ENCODE measurements at places on chromosomes 5 and 9. TPM values are rescaled to one million over a fixed set of nuclear protein-coding genes. Genes with fewer than 3 reads are reported as not detected.

Gene WDR31
- 0.62 TPM for total RNA-seq

DNA sequence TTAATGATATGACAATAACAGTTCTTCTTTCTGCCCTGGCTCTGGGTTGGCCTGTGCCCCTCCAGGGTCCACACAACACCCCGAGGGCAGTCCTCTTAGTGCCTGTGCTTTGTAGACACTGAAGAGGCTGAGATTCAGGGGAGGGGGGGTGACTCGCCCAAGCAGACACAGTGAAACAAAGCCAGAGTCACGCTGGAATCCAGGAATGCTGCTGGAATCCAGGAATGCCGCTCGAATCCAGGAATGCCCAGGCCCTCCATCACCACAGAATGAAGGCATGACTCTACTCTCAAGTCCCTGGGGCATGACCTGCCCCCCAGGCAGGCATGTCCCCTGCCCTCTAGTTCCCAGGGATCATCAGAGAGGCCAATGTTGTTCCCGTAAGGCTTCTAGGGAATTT is 73.1 kb downstream of the LRSAM1 start:
- DNase-seq, result no peak
- no peak overlapping the region for H3K27ac ChIP-seq
- H3K27me3 ChIP-seq, result no peaks in the 10 kb centered on the region
- peaks cover 52% of the 10 kb centered on the region for H3K4me1 ChIP-seq
- H3K4me3 ChIP-seq, result no peak overlapping the region

GRCh38 chr5:149195962-149196361 is 54.7 kb downstream of the ABLIM3 start:
- no peaks in the 10 kb centered on the region for H3K27me3 ChIP-seq
- peaks cover 3% of the 10 kb centered on the region for H3K36me3 ChIP-seq
- no peak for DNase-seq
- no peak overlapping the region for H3K4me3 ChIP-seq

Gene REEP2
- 4.4 TPM for total RNA-seq

Gene CYLC2
- not detected for total RNA-seq

DNA sequence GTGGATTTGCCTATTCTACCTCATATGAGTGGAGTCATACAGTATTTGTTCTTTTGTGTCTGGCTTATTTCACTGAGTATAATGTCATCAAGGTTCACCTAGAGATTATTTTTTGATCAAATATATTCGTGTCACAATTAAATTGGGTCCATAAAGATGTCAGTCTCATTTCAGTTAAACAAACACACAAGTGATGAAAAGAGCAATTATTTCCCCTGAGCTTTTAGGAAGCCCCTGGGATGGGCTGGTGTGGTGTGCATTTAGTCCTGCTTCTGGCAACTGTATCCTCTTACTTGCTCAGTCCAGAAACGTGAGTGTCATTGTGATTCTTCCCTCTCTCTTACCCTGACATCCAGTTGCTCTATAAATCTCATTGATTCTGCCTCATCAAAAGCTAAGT is 52.8 kb upstream of the CARTPT start:
- H3K27ac ChIP-seq, result no peak overlapping the region
- peaks cover 2% of the 10 kb centered on the region for H3K27me3 ChIP-seq
- no peaks in the 10 kb centered on the region for H3K36me3 ChIP-seq
- DNase-seq, result no peak
- no peak overlapping the region for H3K4me3 ChIP-seq

- H3K27ac ChIP-seq, result no peak overlapping the region
- H3K27me3 ChIP-seq, result peaks cover under 1% of the 10 kb centered on the region
- DNase-seq, result no peak
- no peak overlapping the region for H3K4me3 ChIP-seq
- H3K4me1 ChIP-seq, result no peaks in the 10 kb centered on the region
Observed at GRCh38 chr9:130417602-130418001, 27.2 kb upstream of the ASS1 start.

Gene TMEM232
- 0.38 TPM for total RNA-seq

GRCh38 chr5:120072068-120072761 is 391.9 kb upstream of the PRR16 start:
- no peak for DNase-seq
- H3K4me3 ChIP-seq, result no peak overlapping the region
- H3K27ac ChIP-seq, result no peak overlapping the region
- H3K27me3 ChIP-seq, result no peaks in the 10 kb centered on the region
- H3K4me1 ChIP-seq, result no peaks in the 10 kb centered on the region

Gene CD72
- not detected for total RNA-seq

Gene DDX4
- not detected for total RNA-seq

Gene ZNF483
- 1.8 TPM for total RNA-seq

DNA sequence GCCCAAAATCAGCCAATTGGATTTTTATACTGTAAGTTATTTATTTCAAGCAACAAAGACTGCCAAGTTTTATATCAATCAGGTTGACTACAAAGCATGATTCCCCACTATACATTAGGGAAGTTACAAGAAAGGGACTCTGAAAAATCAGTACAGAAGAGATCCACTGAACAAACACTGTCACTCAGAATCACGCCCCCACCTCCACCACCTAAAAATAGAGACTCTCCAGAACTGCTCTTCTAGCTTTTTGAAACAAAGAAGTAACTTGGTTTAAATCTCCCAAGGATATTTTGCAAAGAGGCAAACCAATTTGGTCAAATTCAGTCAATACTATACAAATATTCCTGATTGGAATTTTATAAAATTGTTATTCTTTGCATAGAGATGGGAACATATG is 438.0 kb downstream of the HTR1A start:
- H3K4me1 ChIP-seq, result no peaks in the 10 kb centered on the region
- no peak overlapping the region for H3K27ac ChIP-seq
- no peak overlapping the region for H3K4me3 ChIP-seq
- H3K36me3 ChIP-seq, result no peaks in the 10 kb centered on the region
- no peak for DNase-seq

- peak overlapping the region; percentile 88 for H3K27ac ChIP-seq
- H3K4me3 ChIP-seq, result no peak overlapping the region
Observed at GRCh38 chr5:144189800-144190429, 19.2 kb downstream of the KCTD16 start.

GRCh38 chr5:24320643-24321042 is 324.1 kb downstream of the CDH10 start:
- H3K27me3 ChIP-seq, result no peaks in the 10 kb centered on the region
- no peaks in the 10 kb centered on the region for H3K4me1 ChIP-seq
- no peak overlapping the region for H3K27ac ChIP-seq
- DNase-seq, result no peak

Gene CLTA
- total RNA-seq, result 317 TPM

DNA sequence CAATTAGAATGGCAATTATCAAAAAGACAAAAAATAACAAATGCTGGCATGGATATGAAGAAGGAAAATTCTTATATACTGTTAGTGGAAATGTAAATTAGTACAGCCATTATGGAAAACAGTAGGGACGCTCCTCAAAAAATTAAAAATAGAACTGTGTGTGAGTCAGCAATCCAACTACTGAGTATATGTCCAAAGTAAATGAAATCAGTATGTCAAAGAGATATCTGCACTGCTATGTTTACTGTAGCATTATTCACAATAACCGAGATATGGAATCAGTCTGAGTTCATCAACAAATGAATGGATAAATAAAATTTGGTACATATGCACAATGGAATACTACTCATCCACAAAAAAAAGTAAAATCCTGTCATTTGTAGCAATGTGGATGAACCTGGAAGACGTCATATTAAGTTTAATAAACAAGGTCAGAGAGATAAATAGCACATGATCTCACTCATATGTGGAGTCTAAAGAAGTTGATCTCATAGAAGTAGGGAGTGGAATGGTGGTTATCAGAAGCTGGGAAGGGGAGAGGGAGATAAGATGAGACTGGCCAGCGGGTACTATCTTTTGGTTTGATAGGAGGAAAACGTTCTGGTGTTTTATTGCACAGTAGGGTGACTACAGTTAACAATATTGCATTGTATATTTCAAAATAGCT is 16.6 kb upstream of the SHC3 start:
- H3K36me3 ChIP-seq, result no peaks in the 10 kb centered on the region
- no peaks in the 10 kb centered on the region for H3K4me1 ChIP-seq
- no peak for DNase-seq
- no peak overlapping the region for H3K4me3 ChIP-seq

Gene NXNL2
- not detected for total RNA-seq

DNA sequence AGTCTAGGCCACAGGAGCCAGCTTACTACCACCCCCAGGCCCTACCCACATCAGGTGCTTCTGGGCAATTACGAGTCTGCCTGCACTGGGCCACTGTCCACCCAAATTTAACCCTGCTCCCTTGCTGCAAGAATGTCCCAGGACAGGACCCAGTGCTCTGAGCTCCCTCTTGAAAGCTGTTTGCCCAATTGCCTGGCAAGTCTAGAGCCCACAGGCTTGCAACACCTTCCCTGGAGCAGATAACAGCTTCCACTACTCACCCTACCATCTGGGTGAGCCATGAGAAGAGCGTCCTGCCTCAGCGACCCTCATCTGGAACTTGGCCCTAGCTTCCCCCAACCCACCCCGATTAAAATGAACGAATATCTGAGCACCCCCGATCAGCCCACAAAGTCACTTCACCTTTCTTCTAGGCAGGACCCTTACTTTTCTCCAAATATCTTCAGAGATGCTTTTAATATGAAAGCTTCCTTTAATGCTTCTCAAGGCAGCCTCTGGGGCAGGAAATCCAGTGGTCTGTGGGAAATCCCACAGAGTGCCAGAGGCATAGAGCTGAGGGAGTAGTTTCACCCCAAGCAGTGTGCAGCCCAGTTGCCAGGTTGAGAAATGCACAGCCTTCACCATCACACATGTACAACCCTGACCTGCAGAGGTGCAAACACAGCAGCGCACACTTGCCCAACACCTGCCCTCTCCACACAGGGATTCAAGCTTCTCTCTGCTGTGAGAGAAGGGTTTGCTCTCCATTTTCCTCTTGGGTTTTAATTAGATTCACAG is 10.6 kb downstream of the ACSL6 start:
- no peaks in the 10 kb centered on the region for H3K27me3 ChIP-seq
- H3K4me3 ChIP-seq, result no peak overlapping the region
- DNase-seq, result no peak
- no peak overlapping the region for H3K27ac ChIP-seq
- H3K36me3 ChIP-seq, result no peaks in the 10 kb centered on the region

Gene TRAF1
- total RNA-seq, result 2.0 TPM

GRCh38 chr5:143576711-143577484 is 173.4 kb upstream of the NR3C1 start:
- H3K4me1 ChIP-seq, result no peaks in the 10 kb centered on the region
- no peaks in the 10 kb centered on the region for H3K36me3 ChIP-seq
- H3K27ac ChIP-seq, result no peak overlapping the region
- no peaks in the 10 kb centered on the region for H3K27me3 ChIP-seq
- H3K4me3 ChIP-seq, result no peak overlapping the region

DNA sequence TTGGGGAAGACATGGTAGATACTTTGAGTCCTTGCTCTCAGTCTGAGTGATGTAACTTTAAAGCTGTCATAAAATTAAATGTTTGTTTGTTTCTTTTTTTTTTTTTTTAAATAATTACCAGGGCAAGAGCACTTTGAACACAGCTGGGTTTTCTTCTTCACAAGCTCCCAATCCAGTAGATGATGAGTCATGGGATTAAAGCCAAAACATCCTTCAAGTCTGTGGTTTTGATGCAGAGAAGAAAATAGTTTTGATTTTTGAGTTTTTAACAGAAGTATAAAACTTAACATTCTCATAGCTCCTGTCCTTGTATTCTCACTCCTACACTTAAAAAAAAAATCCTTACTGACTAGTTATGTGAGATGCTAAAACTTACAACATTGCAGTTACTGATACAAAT is 34.8 kb upstream of the IL31RA start:
- H3K4me1 ChIP-seq, result no peaks in the 10 kb centered on the region
- H3K36me3 ChIP-seq, result no peaks in the 10 kb centered on the region
- no peak overlapping the region for H3K27ac ChIP-seq
- DNase-seq, result no peak
- no peaks in the 10 kb centered on the region for H3K27me3 ChIP-seq

DNA sequence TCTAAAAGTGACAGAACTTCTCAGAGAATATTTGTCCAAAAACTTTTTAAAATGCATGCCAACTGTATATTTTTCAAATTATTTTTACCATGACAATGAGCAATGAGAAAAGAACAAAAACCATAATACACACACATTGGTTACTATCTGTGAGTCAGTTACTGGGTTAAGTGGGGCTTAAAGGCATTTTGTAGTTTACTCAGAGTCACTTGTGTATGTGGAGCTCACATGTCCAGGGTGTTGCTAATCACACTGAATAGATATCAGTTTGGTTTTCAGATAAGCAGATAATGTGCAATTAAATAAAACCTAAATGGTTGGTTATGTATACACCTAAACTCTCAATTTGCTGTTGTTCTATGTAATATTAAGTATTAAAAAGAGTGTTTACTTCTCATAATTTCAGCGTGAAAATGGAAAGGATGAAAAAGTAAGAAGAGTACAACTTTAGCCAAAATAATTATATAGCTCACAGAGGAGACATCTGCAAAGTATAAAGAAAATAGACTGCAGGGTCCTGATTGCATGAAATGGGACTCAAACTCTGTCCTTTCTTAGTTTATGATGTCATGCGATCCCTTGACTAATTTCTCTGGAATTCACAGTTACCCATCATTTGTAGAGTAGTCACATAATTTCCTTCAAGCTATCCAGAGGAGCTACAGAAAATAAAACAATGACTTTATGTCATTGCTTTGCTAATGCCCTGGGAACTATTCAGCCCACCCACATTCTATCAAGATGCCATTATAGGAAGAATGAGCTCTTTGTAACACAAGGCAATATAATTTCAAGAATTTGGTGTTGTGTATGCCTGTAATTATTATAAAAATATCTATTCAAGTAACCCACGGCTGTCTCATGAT is 388.0 kb upstream of the ZNF608 start:
- no peaks in the 10 kb centered on the region for H3K36me3 ChIP-seq
- DNase-seq, result peak; percentile 30
- no peak overlapping the region for H3K27ac ChIP-seq

- no peak overlapping the region for H3K4me3 ChIP-seq
- no peak for DNase-seq
- no peaks in the 10 kb centered on the region for H3K4me1 ChIP-seq
- no peak overlapping the region for H3K27ac ChIP-seq
- no peaks in the 10 kb centered on the region for H3K27me3 ChIP-seq
Observed at GRCh38 chr5:113935453-113935852, 422.0 kb downstream of the YTHDC2 start.

Gene RAB3C
- not detected for total RNA-seq

DNA sequence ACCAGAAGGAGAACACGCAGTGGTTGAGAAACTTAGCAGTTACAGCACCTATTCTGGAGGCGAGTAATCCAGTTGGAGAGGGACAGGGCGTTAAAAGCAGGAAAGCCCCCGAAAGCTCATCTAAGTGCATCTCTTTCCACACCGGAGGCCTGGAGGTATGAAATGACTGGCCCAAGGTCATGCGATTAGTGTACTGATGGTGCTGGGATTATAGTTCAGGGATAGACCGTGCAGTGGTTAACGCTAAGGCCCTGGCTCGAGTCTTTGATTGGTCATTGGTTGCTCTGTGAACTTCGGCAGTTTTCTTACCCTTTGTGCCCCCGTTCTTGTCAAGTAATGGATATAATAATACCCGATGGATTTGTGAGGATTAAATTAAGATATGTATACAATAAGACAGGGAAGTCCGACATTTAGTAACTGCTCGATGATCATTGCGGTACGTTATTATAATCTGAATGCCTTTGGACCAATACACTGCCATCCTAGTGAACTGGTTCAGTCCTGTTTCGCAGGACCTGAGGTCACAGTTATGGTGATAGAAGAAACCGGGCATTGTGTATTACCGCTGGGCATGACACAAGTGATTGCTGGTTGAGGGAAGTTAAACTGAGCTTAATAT is 960 bp downstream of the CANX start:
- H3K4me3 ChIP-seq, result peak overlapping the region; percentile 59
- peaks cover 18% of the 10 kb centered on the region for H3K4me1 ChIP-seq
- H3K36me3 ChIP-seq, result peaks cover 4% of the 10 kb centered on the region
- peak; percentile 60 for DNase-seq
- peak overlapping the region; percentile 90 for H3K27ac ChIP-seq

Gene RNF145
- 59.7 TPM for total RNA-seq
